Peyer's patch (tissue), 4 donors: ENCODE measurements at places on chromosomes 1 and 21.

GRCh38 chr1:175364424-175365076 is 172.0 kb upstream of the KIAA0040 start:
- no peaks in the 10 kb centered on the region for H3K4me1 ChIP-seq
- H3K27ac ChIP-seq = no peak overlapping the region
- no peak for DNase-seq
- no peaks in the 10 kb centered on the region for H3K36me3 ChIP-seq
- no peaks in the 10 kb centered on the region for H3K27me3 ChIP-seq
- H3K4me3 ChIP-seq = no peak overlapping the region

- no peak for DNase-seq
- H3K4me3 ChIP-seq = no peak overlapping the region
- H3K36me3 ChIP-seq = peaks cover 8% of the 10 kb centered on the region
- no peaks in the 10 kb centered on the region for H3K27me3 ChIP-seq
- H3K4me1 ChIP-seq = no peaks in the 10 kb centered on the region
Measured at GRCh38 chr1:99869304-99869703, 19.1 kb downstream of the AGL start.

- no peaks in the 10 kb centered on the region for H3K4me1 ChIP-seq
- DNase-seq = no peak
- H3K27me3 ChIP-seq = no peaks in the 10 kb centered on the region
- no peak overlapping the region for H3K4me3 ChIP-seq
- no peaks in the 10 kb centered on the region for H3K36me3 ChIP-seq
- H3K27ac ChIP-seq = no peak overlapping the region
Measured at GRCh38 chr1:163697137-163697536, 375.4 kb downstream of the NUF2 start.

GRCh38 chr1:38793299-38793698 is 66.3 kb downstream of the RRAGC start:
- H3K27me3 ChIP-seq = no peaks in the 10 kb centered on the region
- H3K27ac ChIP-seq = no peak overlapping the region
- DNase-seq = no peak
- no peaks in the 10 kb centered on the region for H3K36me3 ChIP-seq
- no peaks in the 10 kb centered on the region for H3K4me1 ChIP-seq

- H3K4me3 ChIP-seq = no peak overlapping the region
- DNase-seq = no peak
- H3K27ac ChIP-seq = no peak overlapping the region
Measured at GRCh38 chr1:147292012-147292411, 49.5 kb downstream of the CHD1L start.

DNA sequence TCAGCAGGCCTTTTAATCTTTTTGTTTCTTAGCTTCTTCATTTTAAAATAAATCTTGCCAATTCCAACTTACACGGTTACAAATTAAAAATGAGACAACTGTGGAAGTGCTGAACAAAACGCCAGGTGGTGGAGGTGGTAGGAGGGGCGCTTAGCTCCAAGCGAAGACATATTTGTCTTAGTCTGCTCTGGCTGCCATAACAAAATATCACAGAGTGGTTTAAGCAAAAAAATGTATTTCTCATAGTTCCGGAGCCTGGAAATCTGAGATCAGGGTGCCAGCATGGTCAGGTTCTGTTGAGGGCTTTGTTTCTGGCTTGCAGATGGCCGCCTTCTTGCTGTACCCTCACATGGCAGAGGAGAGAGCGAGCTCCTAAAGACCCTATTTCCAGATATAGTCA is 14.9 kb downstream of the IER5 start:
- H3K27ac ChIP-seq = no peak overlapping the region
- no peak for DNase-seq
- no peaks in the 10 kb centered on the region for H3K27me3 ChIP-seq
- H3K4me1 ChIP-seq = peaks cover 13% of the 10 kb centered on the region

DNA sequence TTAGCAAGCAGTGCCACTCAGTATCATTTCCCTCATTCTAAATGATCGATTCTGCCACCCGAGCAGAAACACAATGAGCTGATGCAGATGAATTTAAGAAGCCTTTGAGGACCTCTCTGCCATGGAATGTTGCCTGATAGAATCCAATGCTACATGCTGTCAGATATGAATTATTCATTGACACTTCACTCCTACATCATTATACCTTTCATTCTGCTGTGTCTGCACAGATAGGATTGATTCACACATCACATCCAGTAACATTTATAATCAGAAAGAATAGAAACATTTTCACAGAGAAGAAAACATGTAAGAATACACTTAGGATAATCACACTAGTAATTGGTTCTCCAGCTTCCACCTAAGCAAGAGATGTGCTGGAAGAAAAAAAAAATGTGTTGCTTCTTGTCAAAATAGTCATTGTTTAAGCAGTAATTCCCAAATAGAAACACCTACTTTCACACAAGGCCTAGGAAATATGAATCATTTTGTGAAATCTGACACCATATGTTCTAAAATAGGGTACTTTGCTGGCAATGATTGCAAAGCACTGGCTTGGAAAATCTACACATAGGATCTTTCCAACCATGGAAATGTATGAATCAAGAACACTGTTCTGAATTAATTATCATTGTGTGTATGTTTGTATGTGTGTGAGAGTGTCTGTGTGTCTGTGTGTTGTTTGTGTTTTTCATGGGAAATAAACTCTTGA is 110.1 kb downstream of the GRIK1 start:
- H3K27me3 ChIP-seq = no peaks in the 10 kb centered on the region
- H3K27ac ChIP-seq = no peak overlapping the region
- no peak for DNase-seq
- no peaks in the 10 kb centered on the region for H3K4me1 ChIP-seq
- H3K36me3 ChIP-seq = no peaks in the 10 kb centered on the region

GRCh38 chr1:228653748-228654147 is 81.5 kb upstream of the RHOU start:
- no peaks in the 10 kb centered on the region for H3K4me1 ChIP-seq
- no peak overlapping the region for H3K27ac ChIP-seq
- H3K36me3 ChIP-seq = no peaks in the 10 kb centered on the region
- no peak for DNase-seq

DNA sequence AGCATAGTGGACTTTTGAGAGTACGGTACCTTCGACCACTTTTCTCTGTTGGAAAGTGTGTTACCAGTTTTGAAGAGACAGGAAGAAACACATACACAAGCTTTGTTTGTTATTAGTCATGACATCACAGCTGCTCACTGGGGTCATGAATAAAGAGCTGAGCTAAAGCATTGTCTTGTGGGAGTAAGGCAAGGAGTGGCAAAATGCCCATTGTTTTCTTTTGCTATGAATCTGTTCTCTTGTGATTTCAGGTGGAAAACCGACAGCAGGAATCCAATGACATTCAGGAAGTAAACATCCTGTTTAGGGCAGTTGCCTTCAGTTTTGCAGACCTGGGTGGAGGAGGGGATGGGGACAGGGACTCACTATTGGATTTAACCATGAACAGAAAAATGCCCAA is 66.2 kb downstream of the RGL1 start:
- no peaks in the 10 kb centered on the region for H3K36me3 ChIP-seq
- H3K27ac ChIP-seq = peak overlapping the region; percentile 64
- H3K4me3 ChIP-seq = no peak overlapping the region
- no peaks in the 10 kb centered on the region for H3K4me1 ChIP-seq
- DNase-seq = no peak

GRCh38 chr1:104746994-104747393 is 997.3 kb downstream of the AMY1C start:
- DNase-seq = no peak
- no peaks in the 10 kb centered on the region for H3K36me3 ChIP-seq
- no peaks in the 10 kb centered on the region for H3K27me3 ChIP-seq
- no peak overlapping the region for H3K4me3 ChIP-seq

- H3K36me3 ChIP-seq = no peaks in the 10 kb centered on the region
- no peaks in the 10 kb centered on the region for H3K27me3 ChIP-seq
Measured at GRCh38 chr21:36330904-36331303, 10.9 kb downstream of the MORC3 start.

- no peaks in the 10 kb centered on the region for H3K4me1 ChIP-seq
- H3K27ac ChIP-seq = no peak overlapping the region
- no peaks in the 10 kb centered on the region for H3K27me3 ChIP-seq
- peaks cover 37% of the 10 kb centered on the region for H3K36me3 ChIP-seq
Measured at GRCh38 chr1:2183937-2184334, 10.6 kb downstream of the FAAP20 start.

GRCh38 chr1:220800262-220800661 is 13.5 kb downstream of the MTARC1 start:
- no peaks in the 10 kb centered on the region for H3K27me3 ChIP-seq
- H3K4me3 ChIP-seq = no peak overlapping the region
- H3K4me1 ChIP-seq = no peaks in the 10 kb centered on the region
- H3K36me3 ChIP-seq = no peaks in the 10 kb centered on the region

GRCh38 chr1:60913039-60913438 is 169.3 kb upstream of the NFIA start:
- H3K36me3 ChIP-seq = no peaks in the 10 kb centered on the region
- no peak overlapping the region for H3K4me3 ChIP-seq
- H3K4me1 ChIP-seq = no peaks in the 10 kb centered on the region
- DNase-seq = no peak
- no peaks in the 10 kb centered on the region for H3K27me3 ChIP-seq

- no peak overlapping the region for H3K4me3 ChIP-seq
- H3K27ac ChIP-seq = no peak overlapping the region
- no peaks in the 10 kb centered on the region for H3K4me1 ChIP-seq
- H3K27me3 ChIP-seq = no peaks in the 10 kb centered on the region
- DNase-seq = no peak
- H3K36me3 ChIP-seq = no peaks in the 10 kb centered on the region
Measured at GRCh38 chr1:26610781-26611180, 81.2 kb downstream of the RPS6KA1 start.

DNA sequence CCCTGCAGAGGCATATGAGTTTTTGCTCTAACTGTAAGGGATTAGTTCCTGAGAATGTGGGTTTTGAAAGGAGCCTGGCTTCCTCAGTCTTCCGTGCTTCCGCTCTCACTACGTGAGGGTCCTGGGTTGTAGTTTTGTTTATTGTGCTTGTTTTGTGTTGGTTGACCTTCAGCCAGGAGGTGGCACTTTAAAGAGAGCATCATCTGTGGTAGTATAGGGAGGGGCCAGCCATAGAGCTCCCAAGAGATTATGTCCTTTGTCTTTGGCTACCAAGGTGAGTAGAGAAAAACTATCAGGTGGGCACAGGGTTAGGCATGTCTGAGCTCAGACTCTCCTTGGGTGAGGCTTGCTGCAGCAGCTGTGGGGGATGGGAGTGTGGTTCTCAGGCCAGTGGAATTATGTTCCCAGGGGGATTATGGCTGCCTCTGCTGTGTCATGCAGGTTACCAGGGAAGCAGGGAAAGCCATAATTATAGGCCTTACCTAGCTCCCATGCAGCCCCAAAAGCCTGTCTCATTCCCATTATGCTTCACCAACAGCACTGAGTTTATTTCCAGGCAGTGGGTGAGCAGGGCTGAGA is 23.5 kb downstream of the CYP4B1 start:
- H3K36me3 ChIP-seq = no peaks in the 10 kb centered on the region
- no peak for DNase-seq
- H3K4me1 ChIP-seq = no peaks in the 10 kb centered on the region
- H3K27ac ChIP-seq = no peak overlapping the region
- H3K27me3 ChIP-seq = no peaks in the 10 kb centered on the region

- H3K27ac ChIP-seq = no peak overlapping the region
- no peaks in the 10 kb centered on the region for H3K27me3 ChIP-seq
- DNase-seq = no peak
- H3K36me3 ChIP-seq = no peaks in the 10 kb centered on the region
- no peak overlapping the region for H3K4me3 ChIP-seq
Measured at GRCh38 chr1:206985162-206985749, 15.0 kb upstream of the FCAMR start.

DNA sequence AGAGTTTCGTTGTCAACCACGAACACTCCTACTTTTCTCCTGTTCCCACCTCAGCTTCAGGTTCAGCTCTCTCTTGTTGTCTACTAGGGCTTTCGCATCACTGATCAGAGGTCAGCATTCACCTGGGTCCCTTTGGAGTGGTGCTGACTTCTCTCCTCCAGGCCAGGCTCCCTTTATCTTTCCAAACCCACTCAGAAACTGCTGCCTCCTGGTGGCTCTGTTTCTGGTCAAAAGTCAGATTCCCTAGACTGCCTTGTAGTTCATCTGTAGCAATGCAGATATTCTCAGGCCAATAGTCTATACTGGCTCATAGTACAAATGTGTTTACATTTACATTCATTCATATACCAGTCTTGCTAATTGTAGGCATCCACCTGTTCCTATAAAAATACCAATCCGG is 6.4 kb upstream of the ERI3 start:
- no peaks in the 10 kb centered on the region for H3K36me3 ChIP-seq
- no peak overlapping the region for H3K27ac ChIP-seq
- H3K4me1 ChIP-seq = no peaks in the 10 kb centered on the region

DNA sequence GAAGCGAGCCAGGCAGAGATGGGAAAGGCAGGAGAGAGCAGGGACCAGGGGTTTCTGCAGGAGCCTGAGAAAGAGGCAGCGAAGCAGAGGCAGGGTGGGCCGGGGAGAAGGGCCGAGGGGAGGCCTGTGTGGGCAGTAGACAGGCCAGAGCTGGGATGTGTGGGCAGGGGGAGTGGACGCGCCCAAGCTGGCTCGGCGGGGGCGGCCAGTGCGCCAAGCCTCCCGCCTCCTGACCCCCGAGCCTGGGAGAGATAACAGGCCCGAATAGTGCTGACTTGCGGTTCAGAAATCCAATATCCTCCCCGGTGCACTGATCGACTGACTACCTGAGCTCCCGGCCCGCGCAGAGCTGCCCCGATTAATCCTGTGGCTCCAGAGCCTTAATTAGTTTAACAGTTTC is 41.9 kb downstream of the AHDC1 start:
- peaks cover 79% of the 10 kb centered on the region for H3K4me1 ChIP-seq
- peak overlapping the region; percentile 62 for H3K27ac ChIP-seq
- DNase-seq = no peak

GRCh38 chr1:88221411-88221810 is 462.7 kb upstream of the PKN2 start:
- no peaks in the 10 kb centered on the region for H3K27me3 ChIP-seq
- H3K4me1 ChIP-seq = no peaks in the 10 kb centered on the region
- no peak for DNase-seq
- no peak overlapping the region for H3K4me3 ChIP-seq
- no peak overlapping the region for H3K27ac ChIP-seq

DNA sequence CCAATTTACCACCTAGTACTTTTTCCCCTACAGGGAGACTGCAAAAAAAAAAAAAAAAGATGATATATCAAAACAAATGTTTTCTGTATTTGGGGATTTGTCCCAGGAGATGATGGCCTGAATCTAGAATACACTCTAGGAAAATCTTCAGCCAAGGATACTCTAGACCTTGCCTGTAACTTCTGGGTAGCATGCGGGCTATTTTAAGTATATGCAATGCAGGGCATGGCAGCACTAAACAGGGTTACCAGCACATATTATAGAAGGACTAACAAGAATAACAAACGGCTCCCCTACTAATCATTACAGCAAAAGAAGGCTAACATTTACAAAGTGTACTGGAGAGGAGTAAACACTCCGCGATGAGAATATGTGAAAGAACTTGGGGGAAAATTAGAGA is 109.6 kb downstream of the GPATCH2 start:
- H3K4me1 ChIP-seq = no peaks in the 10 kb centered on the region
- no peak for DNase-seq
- H3K27me3 ChIP-seq = no peaks in the 10 kb centered on the region
- no peak overlapping the region for H3K4me3 ChIP-seq
- no peaks in the 10 kb centered on the region for H3K36me3 ChIP-seq

- peak; percentile 90 for DNase-seq
- H3K4me1 ChIP-seq = peaks cover 21% of the 10 kb centered on the region
- H3K27me3 ChIP-seq = no peaks in the 10 kb centered on the region
- peak within 1 kb of the TSS; percentile 65 for H3K4me3 ChIP-seq
- H3K36me3 ChIP-seq = peaks cover 13% of the 10 kb centered on the region
- peak within 1 kb of the TSS; percentile 58 for H3K27ac ChIP-seq
Measured at GRCh38 chr1:155127105-155127966, at the start of gene EFNA1. Gene EFNA1, plus strand, starts transcription at chr1:155127876. Its CDS starts 102 bp downstream, at chr1:155127978.

- H3K27ac ChIP-seq = peak overlapping the region; percentile 91
- H3K4me3 ChIP-seq = peak overlapping the region; percentile 62
- DNase-seq = no peak
- H3K36me3 ChIP-seq = no peaks in the 10 kb centered on the region
Measured at GRCh38 chr1:153614189-153614900, 1.4 kb upstream of the S100A16 start.
